Activated T-cell treated with anti-CD3 and anti-CD28 coated beads, Interleukin-2, amount 50 U/mL, for 24 hours (primary cell): ENCODE measurements at places on chromosomes 6 and 20.

- H3K4me1 ChIP-seq = no peaks in the 10 kb centered on the region
- H3K27me3 ChIP-seq = no peaks in the 10 kb centered on the region
- no peak for DNase-seq
- no peak overlapping the region for H3K27ac ChIP-seq
- no peaks in the 10 kb centered on the region for H3K36me3 ChIP-seq
- H3K4me3 ChIP-seq = no peak overlapping the region
Measured at GRCh38 chr6:77298283-77298682, 165.0 kb downstream of the HTR1B start.

GRCh38 chr6:12101653-12102312 lies 89.7 kb downstream of the HIVEP1 start:
- peaks cover 30% of the 10 kb centered on the region for H3K4me1 ChIP-seq
- H3K4me3 ChIP-seq = no peak overlapping the region
- no peaks in the 10 kb centered on the region for H3K27me3 ChIP-seq
- DNase-seq = no peak
- H3K27ac ChIP-seq = no peak overlapping the region

DNA sequence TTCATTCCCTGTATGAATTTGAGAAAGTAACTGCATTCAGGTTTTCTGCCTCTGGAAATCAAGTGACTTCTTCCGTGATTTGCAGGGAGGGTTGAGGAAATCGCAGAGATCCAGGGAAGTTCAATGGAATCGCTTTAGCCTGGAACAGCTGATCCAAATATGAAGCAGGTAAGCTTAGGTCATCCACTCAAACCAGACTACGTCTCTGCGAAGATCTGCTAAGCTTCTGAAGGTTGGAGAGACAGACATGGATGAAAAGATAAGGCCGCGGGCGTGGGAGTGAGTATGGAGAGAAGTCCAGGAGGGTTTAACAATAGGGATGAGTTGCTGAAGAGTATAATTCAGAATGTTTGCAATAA lies 34.2 kb upstream of the BTN3A2 start:
- DNase-seq = no peak
- no peaks in the 10 kb centered on the region for H3K36me3 ChIP-seq
- H3K4me3 ChIP-seq = peak overlapping the region; percentile 80
- peaks cover 58% of the 10 kb centered on the region for H3K4me1 ChIP-seq

GRCh38 chr6:47180633-47181032 lies 129.1 kb downstream of the TNFRSF21 start:
- peaks cover 2% of the 10 kb centered on the region for H3K27me3 ChIP-seq
- no peak overlapping the region for H3K27ac ChIP-seq
- no peaks in the 10 kb centered on the region for H3K4me1 ChIP-seq
- no peak overlapping the region for H3K4me3 ChIP-seq

DNA sequence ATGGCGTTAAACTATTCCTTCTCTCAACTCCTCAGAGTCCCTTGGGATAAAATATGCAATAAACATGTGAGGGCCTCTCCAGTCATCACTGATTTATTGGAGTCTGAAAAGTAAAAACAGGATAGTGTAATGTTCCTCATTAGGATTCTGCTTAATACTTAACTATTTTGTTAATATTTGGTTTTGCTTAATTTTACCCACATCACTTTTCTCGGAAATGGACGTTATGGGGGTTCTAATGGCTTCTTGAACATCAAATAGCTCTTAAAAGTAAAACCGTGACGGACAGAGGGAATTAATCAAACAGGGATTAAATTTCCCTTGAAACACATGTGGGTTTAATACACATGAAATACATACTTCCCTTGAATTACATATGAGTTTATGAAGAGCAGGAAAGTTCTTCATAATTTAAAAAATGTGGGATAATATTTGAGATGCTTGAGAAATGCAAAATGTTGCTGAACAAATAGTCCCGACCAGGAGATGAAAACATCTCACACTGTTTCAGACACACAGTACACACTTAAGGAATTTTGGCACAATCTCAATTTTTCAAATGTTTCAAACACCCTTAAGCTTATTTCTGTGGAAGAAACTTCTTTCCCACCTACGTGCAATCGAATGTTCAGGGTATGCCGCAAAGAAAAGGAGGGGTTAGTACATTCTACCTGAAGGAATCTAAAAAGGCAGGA lies 38.4 kb upstream of the EIF2S2 start:
- no peak for DNase-seq
- H3K4me1 ChIP-seq = no peaks in the 10 kb centered on the region
- H3K27ac ChIP-seq = no peak overlapping the region
- peaks cover 9% of the 10 kb centered on the region for H3K27me3 ChIP-seq
- no peaks in the 10 kb centered on the region for H3K36me3 ChIP-seq
